ENCODE measurements at places on chromosomes 4 and X. TPM values are rescaled to one million over a fixed set of nuclear protein-coding genes. Genes with fewer than 3 reads are reported as not detected.

DNA sequence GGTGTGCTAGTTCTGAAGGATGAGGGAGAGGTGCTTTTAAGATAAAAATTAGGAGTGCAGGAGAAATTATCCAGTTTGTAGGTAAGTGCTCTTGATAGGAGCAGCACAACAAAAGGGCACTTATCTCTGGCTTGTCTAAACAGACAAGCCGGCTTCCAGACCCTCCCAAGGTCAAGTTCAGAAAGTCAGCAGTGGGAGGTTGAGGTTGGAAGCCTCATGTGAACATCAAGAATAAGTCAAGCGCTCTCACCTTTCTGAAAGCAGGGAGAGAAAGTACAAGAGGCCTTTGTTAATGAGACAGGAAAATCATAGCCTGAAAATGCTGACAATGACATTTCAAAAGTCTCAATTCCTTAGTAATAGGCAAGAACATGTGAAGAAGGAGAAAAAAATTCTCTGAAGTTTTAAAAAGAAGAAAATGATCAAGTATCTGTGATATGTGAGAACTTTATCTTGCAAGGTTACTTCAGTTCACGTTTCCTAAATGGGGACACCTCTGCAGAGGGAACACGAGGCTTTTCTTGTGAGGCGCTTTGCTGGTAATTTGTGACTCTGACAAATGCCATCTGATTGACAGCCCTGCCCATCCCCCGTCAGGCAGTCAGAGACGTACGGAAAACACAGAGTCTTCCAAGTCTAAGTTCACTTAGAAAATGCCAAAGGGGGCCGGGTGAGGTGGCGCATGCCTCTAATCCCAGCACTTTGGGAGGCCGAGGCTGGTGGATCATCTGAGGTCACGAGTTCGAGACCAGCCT, 62.2 kb downstream of the TIGD2 start:
- no peak for DNase-seq

The HPSE gene
- polyA plus RNA-seq: 0.32 TPM

The P2RY4 gene
- polyA plus RNA-seq: 0.17 TPM

The RNF212 gene
- polyA plus RNA-seq: 0.52 TPM

DNA sequence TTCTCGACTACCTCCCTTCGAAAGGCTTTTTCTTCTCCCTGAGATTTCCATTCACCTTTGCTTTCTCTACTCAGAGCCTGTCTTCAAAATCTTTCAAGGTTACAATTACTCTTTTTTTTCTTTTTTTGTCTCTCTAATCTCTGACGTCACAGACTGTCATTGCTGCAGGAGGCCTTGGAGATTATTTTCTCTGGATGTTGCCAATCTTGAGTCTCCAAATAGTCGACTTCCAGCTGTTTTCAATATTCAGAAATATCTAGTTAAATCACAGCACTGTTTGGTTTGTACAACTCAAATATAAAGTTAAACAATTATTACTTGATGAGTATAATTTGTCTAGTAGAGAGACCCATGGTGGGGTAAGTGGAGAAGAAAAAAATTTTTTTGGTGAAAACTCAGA, 359.0 kb upstream of the BOD1L1 start:
- DNase-seq: no peak

DNA sequence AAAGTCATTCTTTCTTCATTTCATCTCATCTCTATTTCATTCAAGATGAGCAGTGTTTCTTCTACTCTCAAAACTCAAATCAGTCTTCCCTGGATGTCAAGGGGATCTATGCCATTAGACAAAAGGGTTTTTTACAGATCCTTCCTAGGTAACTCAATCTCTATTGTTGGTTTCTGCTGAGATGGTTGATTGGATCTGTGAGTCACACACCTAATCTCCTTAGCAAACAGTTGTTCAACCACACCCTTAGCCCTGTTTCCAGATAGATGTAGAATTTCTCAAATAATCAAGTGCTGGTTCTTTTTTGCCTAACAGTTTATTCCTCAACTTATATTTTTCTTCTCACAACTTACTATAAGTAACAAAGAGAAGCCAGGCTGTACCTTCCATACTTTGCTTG, 200.5 kb downstream of the KDR start:
- DNase-seq: no peak

The PAGE2B gene
- polyA plus RNA-seq: not detected

DNA sequence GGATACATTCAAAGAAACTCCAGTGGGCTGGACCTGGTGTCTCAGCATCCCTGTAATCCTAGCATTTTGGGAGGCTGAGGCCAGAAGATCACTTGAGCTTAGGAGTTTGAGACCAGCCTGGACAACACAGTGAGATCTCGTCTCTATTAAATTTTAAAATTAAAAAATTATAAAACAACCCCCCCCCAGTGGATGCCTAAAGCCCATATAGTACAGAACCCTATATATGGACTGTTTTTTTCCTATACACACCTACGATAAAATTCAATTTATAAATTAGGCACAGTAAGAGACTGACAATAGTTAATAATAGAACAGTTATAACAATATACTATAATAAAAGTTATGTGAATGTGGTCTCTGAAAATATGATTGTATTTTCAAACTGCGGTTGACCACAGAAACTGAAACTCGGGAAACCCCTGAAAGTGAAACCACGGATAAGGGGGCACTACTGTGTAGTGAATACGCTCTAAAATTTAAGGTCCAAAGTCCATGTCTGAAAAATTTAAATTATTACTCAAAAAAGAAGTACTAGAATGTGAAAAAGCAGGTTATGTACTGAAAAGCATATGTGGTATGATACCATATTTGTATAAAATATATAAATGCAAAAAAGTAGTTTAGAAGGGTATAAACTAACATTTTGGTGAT, 2.0 kb downstream of the SMIM14 start:
- no peak for DNase-seq

The NDNF gene
- not detected for polyA plus RNA-seq

DNA sequence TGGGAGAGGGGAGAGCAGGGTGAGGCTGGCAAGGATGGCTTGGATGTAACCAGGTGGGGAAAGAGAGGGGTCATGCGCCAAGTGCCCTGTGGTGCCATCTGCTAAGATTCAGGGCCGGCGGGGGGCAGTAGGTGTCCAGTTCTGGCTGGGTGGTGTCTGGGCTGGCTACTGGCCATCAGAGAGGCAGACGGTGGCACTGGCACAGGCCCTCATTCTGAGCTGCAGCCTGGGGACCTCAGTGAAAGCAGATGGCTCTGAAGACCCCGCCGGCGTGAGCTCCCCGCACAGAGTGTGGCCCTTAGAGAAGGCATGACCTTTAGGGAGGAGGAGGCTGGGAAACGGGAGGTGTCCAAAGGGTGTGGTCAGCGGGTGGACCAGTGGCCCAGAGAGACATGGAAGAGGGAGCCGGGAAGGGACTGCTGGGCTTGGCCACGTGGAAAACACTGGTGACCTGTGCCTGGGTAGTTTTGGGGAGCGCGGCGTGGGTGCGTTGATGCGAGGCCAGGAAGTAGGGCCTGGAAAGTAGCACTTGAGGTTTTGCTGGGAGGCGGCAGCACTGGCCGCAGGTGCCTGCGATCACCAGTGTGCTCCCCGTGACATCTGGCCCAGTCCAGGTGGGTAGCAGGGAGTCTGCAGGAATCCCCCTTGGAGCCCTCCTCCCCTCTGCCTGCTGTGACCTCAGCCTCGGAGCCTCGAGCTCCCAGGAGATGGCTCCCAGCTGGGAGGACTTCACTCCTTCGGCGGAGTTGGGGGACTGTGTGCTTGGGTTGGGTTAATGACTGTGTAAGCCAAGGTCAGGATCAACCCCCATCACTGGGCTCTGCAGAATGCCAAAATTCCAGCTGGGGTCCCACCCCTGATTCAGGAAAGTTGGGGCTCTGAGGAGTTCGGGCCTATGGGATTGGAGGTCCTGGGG, 9.3 kb upstream of the SH3TC1 start:
- no peak for DNase-seq

DNA sequence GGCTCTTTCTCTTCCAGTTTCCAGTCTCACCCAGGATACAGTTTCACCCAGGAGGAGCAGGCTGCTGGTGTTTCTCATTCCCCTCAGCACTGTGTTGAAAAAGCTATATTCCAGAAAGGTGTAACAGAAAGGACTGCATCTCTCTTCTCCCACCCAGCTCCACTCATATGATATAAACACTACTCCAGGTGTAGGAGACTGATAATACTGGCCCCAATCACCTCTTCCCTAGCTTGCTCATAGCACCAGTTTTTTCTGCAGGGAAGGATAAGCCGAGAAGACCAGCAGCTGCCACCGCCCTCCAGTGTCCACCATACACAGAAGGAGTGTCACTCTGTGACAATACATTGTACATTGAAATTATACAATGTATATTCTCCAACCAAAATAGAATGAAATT, 105.5 kb upstream of the STK26 start:
- no peak for DNase-seq

The PWWP3B gene
- polyA plus RNA-seq: 0.04 TPM

- no peak for DNase-seq
Observed at GRCh38 chrX:18598413-18598812, 73.5 kb downstream of the RS1 start.

The KCND1 gene
- polyA plus RNA-seq: 1.5 TPM

GRCh38 chrX:85136409-85136808, 107.2 kb downstream of the SATL1 start:
- DNase-seq: no peak

The DOCK11 gene
- polyA plus RNA-seq: 26.4 TPM

DNA sequence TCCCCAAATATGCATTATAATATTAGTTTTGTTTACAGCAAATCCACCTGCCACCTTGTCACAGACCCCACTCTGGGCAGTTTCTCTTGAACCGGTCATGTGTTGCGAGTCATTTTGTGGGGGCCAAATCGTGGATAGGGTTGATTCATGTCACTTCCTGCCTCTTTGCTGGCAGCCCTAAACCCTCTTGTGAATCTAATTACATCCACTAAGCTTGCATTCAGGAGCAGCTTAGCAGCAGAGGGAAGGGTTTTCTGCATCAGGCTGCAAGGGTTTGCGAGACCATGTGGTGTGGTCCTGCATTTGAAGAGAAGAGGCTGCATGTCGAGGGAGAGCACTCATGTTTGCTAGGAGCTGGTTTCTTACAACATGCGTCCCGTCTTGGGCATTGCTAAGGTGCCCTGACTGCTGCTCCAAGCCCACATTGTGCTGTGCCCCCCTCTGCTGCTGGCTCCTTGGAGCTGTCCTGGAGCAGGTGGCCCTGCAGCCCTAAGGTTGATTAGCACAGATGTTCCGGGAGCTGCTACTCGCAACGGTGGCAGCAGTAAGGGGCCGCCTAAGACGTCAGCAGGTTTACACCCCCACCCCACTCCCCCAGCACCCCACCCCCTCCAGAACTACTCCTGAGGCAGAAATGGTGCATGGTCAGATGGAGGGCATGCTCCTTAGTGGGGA, 88.9 kb upstream of the CLDN34 start:
- DNase-seq: no peak

The RBMXL3 gene
- not detected for polyA plus RNA-seq

DNA sequence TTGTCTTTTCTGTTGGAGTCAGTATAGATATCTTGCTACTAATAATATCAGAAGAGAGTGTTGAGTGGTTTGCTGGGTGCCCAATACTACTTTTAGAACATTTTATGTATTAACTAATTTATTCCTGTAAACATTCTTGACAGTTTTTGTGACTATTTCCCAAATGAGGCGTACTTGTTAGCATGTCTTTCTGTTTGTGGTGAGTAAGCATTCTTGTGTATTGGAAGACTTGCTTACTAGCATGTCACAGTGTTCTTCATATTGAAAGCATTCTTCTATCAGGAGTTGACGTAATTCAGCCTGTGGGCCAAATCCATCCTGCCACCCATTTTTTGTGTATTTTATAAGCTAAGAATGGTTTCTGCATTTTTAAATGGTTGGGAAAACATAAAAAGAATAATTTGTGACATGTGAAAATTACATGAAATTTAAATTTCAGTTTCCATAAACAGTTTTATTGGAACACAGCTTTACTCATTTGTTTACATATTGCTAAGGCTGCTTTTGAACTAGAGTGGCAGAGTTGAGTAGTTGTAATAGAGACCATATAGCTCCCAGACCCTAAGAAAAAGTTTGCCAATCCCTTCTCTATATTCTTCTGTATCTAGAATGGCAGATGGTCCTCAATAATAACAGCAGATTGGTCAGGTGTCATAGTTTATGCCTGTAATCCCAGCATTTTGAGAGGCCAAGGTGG, 20.4 kb downstream of the REPS2 start:
- no peak for DNase-seq

The RGN gene
- polyA plus RNA-seq: 2.1 TPM
